ENCODE measurements at places on chromosomes 16 and 17.

DNA sequence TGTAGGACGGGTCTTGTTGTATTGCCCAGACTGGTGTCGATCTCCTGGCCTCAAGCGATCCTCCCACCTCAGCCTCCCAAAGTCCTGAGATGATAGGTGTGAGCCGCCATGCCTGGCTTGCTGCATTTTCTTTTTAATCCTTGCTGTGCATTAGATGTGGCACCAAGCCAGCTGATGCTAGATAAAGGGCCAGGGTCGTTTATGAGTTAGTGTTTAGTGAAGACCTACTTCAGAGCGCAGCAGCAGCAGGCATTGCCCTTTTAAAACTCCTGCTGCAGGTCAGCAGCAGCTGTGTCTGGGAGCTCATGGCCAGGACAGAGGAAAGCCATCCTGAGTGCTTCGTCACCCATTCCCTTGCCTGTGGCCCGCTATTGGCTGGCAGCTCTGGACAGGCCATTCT is 237.3 kb downstream of the CCDC182 start:
- DNase-seq, result no peak

- no peak for DNase-seq
These were observed 111.7 kb downstream of the TANGO6 start for GRCh38 chr16:68954911-68955635.

DNA sequence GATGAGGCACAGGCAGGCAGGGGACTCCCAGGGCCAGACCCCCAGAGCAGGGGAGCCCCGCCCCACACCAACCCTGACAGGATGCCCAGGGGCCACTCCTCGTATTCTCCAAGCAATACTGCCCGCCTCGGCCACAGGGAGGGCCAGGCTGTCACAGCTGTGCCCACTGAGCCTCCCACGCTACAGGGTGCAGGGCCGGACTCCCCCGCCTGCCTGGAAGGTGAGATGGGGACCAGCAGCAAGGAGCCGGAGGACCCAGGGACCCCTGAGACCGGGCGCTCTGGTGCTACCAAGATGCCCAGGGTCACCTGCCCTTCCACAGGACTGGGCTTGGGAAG is 18.8 kb upstream of the ZFPM1 start:
- no peak for DNase-seq

DNA sequence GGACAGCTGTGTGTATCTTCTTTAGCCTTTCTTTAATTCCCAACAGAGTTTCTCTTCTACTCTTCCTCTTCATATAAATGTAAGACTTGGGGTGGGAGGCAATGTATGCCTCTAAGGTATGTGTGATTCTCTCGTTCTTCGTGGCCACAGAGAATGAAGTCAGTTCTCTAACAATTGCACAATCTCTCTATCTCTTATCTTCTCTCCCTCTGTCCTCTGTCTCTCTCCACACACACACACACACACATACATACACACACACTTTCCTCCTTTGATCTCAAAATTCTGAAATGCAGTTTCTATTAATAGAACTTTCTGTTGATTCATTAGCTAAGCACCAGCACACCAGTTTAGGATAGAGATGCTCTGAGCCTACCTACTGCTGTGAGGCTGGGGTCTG is 615.7 kb upstream of the SALL1 start:
- no peak for DNase-seq

GRCh38 chr16:88540346-88540977 is 29.7 kb upstream of the ZC3H18 start:
- DNase-seq, result no peak

DNA sequence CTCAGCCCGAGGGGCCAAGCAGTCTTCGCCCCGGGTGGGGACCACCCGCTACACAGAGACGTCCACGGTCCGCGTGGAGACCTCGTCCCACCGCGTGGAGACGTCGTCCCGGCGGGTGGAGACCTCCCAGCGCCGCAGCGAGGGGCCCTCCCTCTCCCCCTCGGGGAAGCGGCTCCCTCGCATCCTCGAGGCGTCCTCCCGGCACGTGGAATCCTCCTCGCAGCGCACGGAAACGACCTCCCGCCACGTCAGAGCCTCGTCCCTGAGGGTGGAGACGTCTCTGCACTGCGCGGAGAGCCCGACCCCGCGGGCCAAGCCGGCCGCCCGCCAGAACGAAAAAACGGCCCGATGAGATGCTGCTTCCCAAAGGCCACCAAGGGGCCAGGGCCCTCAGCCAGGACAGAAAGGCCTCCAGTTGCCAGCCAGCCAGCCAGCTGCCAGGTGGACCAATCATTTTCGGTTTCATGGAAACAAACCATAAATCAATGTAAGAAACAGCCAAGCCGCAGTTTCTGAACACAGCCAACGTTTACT is 424 bp downstream of the C17orf100 start:
- DNase-seq, result peak; percentile 61

- DNase-seq, result no peak
These were observed 6.3 kb upstream of the PRKAR1A start for GRCh38 chr17:68505951-68506350.

GRCh38 chr17:19958023-19958422 is 19.6 kb downstream of the AKAP10 start:
- DNase-seq, result no peak

DNA sequence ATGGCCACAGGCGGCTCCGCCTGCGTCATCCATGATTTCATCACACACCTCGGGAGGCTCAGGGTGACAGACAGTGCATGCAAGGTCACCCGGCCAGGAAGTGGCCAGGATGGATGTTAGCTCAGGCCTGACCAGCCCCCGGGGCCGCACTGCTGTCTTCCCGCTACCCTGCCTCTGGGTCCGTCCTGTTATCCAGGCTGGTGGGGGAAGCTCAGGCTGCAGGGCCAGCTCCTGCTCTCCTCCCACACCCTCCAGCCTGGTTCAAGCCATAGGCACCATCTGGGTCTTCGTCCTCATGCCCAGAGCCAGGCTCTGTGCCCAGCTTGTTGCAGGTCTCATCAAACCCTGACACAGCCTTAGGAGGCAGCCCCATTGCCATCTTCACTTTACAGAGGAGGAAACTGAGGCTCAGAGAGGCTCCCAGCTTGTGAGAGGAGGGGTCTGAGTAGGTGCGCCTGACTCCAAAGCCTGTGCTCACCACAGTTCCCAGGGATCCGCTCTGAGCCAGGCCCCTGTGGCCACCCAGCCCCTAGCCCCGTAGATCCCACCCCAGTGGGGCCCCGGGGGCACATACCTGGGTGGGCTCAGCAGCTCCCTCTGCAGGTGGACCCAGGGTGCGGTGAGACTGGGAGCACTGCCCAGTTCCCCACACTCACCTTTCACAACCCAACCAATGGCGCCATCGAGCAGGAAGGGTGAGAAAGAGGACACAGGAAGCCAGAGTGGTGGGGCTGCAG is 412 bp upstream of the ADGRG3 start:
- DNase-seq, result no peak
